ENCODE measurements at places on chromosomes 1 and 21.

DNA sequence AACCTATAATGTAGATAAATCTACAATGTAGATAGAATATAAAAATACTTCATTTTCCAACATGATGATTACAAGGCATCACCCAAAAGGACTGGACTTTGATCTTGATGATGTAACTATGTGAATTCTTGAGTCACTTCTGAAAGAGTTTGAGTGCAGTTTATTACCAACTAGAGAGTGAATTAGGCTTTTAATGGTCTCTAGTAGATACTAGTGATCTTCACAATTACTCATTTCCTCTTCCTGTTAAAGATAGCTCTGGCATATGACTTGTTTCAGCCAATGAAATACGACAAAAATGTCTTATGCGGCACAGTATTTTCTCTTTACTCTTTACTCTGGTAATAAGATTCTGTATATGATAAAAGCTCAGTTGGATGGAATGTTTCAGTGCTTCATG, 1588.1 kb upstream of the B3GALT2 start:
- no peak for DNase-seq

DNA sequence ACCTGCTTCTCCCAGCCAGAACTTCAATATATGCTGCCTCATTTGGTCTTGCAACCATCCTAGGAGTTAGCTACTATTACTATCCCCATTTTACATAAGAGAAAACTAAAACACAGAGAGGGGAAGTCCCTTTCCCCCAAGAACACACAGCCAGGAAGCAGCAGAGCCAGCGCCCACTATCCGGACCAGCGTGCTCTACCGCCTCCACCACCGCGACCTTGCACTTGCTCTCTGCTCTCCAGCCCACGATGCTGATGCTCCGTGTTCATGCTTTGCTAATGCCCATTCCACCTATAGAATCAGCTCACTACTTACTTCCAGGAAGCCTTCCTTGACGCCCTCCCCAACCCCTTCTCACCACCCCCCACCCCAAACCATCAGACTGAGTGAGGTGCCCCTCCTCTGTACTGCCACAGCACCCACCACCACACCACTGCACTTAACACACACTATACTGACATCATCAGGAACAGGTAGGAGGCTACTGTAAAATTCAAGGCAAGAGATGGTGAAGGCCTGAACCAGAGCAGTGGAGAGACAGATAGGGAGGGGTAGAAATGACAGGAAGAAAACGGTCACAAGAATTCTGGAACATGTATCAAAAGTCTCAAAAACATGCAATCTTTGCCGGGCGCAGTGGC, 9.4 kb downstream of the TMEM53 start:
- no peak for DNase-seq

DNA sequence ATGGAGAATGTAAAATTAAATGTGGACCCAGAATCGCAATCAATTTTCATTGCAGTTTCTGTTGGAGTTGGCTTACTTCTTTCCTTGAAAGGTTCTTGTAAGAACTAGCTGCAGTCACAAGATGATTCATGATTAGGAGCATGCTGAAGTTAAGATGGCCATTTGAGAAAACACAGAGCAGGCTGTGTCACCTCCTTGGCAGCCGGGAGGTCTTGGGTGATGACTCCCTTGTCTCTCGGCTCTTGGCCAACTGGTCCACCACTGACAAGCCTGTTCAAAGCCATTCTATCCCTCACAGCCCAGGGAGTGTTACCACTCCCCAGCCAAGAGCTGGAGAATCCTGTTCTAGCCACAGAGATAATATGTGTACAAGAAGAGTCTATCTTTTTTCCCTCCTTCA, 40.6 kb downstream of the OPTC start:
- no peak for DNase-seq

DNA sequence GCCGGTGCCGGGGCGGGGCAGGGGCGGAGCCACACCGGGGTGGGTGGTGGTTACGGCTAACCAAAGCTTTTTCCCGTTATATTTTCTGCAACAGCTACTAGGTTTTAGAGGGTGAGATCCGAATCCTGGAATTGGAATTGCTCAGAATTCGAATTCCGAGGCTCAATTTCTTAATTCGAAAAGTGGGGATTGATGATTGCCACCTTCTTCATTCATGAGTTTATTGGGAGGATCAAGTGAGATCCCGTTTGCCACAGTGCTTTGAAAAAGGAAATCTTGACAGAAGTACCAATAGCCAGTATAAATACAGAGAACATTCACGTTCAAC, 207 bp upstream of the SVBP start:
- no peak for DNase-seq

DNA sequence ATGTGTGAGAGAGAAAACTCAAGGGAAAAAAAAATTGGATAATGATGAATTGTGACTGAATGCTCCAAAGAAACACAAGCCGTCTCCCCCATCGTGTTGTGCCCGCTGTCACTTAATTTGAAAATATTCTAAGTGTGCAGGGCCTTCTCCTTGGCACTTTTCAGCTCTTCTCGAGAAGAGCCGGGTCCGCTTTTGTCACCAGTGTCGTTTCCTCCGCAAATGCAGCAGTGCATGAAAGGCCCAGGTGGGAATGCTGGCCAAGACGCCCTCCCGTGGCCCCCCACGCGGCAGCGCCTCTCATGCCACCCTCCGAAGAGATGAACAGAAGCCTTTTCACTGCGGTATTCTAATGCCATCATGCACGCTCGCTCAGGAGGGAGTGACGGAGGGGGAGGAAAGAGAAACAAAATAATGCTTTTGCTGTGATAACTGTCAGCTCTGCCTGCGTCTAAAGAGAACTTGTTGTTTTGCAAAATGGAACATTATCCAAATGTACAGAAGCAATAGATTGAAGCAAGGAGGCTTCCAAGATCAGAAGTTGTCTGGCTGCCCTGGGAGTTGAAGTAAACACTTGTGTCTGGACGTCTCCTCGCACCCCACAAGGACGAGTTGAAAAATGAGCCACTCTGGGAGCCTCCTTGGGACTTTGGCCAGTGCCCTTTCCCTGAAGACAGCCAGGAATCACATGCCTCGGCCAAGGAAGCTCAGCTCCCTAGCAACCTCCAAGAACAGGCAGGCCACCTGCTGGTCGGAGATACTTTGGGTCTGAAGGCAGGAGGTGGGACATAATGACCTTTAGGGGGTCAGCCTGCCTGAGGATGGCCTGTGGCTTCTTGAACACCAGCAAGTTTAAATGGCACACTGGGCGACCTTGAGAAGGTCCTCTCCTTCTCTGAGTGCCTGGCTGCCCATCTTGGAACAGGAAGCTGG, 166.1 kb upstream of the ZC3H12A start:
- no peak for DNase-seq

DNA sequence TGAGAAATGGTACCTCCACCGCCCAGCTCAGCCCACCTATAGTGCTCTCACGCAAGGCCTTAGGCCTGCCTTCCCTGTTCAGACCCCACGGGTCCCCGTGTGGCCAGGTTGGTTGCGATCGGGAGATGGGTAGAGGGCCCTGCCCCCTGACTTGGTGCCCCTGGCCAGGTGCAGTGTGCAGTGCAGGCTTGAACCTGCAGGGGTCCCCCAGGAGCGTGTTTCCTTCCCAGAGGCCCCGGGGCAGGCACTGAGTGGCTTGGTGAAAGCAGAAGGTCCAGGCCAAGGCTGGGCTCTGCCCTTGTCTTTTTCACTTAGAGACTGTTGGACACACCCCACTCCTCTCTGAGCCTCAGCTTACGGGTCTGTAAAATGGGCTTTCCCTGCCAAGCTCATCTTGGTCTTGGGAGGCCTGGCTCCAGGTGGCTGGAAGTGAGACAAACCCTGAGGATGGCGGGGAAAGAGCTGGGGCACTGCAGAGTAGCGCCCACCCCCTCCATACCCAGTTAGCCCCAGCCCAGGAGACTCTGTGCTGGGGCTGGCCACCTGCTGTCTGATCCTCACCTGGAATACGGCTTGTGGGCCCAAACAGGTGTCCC, 9.3 kb upstream of the HES5 start:
- DNase-seq, result no peak

- no peak for DNase-seq
These were observed 3.2 kb upstream of the TMEM63A start for GRCh38 chr1:225885336-225885735.

DNA sequence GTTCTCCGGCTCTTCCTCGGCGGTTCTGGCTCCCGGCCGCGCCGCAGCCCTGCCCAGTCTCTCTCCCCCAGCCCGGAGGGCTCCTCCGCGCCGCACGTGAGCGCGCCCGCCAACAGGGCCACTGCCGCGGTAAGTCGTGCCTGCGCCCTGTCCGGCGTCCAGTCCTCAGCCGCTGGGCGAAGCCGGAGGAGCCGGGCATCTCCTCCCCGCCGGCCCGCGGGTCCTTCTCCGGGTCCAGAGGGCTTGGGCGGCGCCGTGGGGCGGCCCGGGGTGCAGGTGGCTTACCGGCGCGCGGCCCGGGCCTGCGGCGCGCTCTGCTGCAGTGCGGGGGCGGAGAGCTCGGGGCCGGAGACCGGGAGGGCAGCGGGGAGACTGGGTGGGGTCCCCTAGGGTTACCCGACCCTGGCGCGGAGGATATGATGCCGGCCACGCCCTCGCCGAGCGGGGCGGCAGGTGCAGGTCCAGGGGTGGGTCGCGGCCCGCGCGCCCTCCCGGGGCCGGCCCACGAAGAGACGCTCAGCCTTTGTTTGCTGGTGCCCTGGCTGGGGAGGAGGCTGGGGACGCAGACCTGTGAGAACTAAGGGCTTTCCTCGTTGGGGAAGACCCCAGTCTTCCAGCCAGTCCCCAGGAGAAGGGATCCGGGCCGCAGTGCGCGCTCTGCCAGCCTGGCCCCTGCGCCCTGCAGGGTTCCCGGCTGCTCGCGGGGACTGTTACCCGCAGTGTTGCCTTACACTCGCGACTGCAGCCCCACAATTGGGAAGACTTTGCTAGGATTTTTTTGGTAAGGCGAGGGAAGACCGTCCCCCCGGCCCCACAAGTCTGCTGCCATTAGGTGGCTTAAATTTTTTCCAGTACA, at the start of gene DOP1B:
TSS of gene DOP1B (plus strand) at position 10 of the 856 bp plus-strand sequence. CDS start 7,910 bp downstream, outside the sequence.
- DNase-seq, result peak; percentile 22

DNA sequence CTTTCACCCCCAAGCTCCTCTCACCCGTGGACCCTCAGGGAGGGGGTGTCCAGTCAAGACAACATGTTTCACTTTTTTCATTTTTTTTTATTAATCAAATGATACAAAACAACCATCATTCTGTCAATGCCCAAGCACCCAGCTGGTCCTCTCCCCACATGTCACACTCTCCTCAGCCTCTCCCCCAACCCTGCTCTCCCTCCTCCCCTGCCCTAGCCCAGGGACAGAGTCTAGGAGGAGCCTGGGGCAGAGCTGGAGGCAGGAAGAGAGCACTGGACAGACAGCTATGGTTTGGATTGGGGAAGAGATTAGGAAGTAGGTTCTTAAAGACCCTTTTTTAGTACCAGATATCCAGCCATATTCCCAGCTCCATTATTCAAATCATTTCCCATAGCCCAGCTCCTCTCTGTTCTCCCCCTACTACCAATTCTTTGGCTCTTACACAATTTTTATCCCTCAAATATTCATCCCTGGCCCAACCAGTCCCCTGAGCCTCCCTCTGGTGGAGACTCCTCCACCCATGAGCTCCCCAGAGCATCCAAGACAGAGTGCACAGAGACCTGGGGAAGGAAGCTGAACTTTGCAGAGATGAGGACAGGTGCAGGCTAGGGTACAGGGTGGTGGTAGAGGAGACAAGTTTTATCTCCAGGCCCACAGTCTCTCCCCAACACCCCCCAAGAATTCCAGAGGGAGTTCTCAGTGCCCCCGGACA, 1.4 kb upstream of the S100A16 start:
- DNase-seq, result no peak

DNA sequence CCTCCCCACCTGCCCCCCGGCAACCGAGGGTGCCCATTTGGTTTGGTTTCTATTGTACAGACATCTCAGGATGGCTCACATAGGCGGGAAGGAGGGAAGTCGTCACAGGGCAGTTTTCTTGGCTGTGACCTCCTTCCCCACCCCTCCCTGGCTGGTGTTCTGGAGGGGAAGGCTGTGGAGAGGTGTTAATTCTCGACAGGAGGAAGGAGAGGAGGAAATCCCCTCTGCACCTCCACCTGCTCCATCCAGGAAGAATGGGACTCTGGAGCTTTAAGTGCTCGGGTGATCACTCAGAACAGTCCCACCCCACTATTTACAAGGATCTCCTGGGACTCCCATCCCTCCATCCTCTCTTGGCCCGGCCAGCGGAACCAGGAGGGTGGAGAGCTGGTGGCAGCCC, 7.6 kb downstream of the MEX3A start:
- DNase-seq, result no peak

GRCh38 chr1:41658431-41659158, 174.1 kb upstream of the EDN2 start:
- no peak for DNase-seq

- peak; percentile 27 for DNase-seq
These were observed 8.0 kb upstream of the RLF start for GRCh38 chr1:40153073-40153770.

- no peak for DNase-seq
These were observed 87.5 kb upstream of the FMN2 start for GRCh38 chr1:240004086-240004749.

GRCh38 chr21:45300786-45301520, 13.3 kb upstream of the POFUT2 start:
- DNase-seq, result no peak

GRCh38 chr1:172185996-172186395, 234.5 kb upstream of the C1orf105 start:
- no peak for DNase-seq

- DNase-seq, result no peak
These were observed 31.0 kb upstream of the H6PD start for GRCh38 chr1:9203511-9203982.

- no peak for DNase-seq
These were observed 4.3 kb downstream of the MGST3 start for GRCh38 chr1:165635329-165635728.

DNA sequence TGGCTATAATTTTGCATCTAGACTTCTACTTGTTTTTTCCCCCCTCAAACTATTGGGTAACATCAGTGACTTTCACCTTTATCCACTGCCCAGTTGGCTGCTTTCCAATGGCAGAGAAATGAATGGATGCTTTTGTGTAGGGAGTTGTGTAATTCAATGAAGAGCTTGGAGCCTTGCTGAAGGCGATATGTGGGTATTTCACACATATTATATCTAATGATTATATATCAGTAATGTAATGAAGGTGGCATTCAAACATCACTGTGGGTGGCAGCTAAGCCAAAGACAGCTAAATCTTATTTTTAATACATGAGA, 81.2 kb downstream of the TGFB2 start:
- DNase-seq, result no peak

DNA sequence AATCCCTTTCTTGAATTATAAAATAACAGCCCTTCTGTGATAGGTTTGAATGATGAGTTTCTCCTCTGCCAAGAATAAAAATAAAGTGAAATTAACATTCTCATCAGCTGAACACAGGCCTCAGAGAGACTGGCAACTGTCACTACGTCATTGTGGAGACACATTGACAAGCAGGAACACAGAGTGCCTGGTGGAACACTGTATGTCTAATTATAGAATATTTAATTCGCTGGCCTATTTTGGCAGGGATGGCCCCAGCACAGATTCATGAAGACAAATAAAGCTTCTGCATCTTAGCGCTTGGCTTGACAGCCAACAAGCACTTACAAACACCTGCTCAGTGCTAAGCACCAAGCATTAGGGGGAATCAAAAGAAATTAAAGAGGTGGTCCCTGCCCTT, 52.0 kb upstream of the SMYD2 start:
- peak; percentile 69 for DNase-seq

- no peak for DNase-seq
These were observed 18.7 kb upstream of the RRP15 start for GRCh38 chr1:218266356-218266755.

All from NCI-H1436 (cell line).